ENCODE measurements at places on chromosomes 16 and 17.

GRCh38 chr17:62693616-62694409, 66.3 kb downstream of the MRC2 start:
- no peak for DNase-seq

GRCh38 chr16:56389554-56389953, 35.8 kb downstream of the AMFR start:
- no peak for DNase-seq

- DNase-seq = no peak
Observed at GRCh38 chr17:42676424-42677011, at the start of gene PLEKHH3. Gene PLEKHH3 (minus strand): TSS chr17:42676994. CDS start chr17:42676563, 431 bp downstream.

- DNase-seq = no peak
Observed at GRCh38 chr17:66330646-66331037, 28.2 kb downstream of the PRKCA start.

GRCh38 chr16:47687694-47688093, 226.6 kb downstream of the PHKB start:
- DNase-seq = no peak

- DNase-seq = peak; percentile 79
Observed at GRCh38 chr16:88977018-88977811, at the start of gene CBFA2T3. Gene CBFA2T3 (minus strand): TSS chr16:88977207. CDS start chr16:88976807, 400 bp downstream.

- no peak for DNase-seq
Observed at GRCh38 chr16:10880594-10881452, 3.8 kb downstream of the CIITA start.

GRCh38 chr16:87192452-87193073, 124.6 kb downstream of the C16orf95 start:
- no peak for DNase-seq

DNA sequence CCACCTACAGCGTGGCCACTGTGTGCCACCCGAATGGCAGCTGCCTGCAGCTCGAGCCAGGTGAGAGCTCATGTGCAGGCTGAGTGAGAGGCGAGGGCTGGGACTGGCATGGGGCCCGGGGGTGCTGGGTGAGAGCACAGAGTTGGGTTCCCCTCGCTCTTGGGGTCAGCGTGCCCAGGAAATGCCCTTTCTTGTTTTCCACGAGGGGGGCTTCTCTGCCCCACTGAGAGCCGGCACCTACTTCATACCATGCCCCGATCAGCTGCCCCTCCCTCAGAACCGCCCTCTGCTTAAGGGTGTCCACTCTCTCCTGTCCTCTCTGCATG, 10.1 kb downstream of the ACE start:
- no peak for DNase-seq

GRCh38 chr17:34299956-34300577, 14.5 kb downstream of the CCL11 start:
- DNase-seq = no peak

- no peak for DNase-seq
Observed at GRCh38 chr17:71494062-71494855, 626.6 kb upstream of the SOX9 start.

DNA sequence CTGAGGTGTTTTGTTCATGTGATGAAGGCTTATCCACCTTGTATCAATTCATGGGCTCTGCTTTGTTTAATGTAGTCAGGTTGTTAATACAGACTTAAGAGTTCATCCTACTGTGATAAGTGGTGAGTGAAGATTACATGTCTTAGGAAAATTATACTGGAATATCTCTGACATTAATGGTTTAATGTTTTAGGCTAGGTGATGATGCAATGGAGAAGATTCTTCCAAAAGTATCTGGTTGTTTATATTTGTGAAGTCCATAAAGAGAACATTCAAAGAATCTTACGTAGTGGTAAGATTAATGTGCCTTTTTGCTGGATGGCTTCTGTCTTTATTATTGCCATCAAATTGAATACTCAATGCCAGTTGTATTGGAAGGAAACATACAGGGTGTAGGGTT, 236.4 kb downstream of the BCAS3 start:
- DNase-seq = no peak

GRCh38 chr16:72639494-72639893, 408.4 kb downstream of the ZFHX3 start:
- no peak for DNase-seq

- DNase-seq = no peak
Observed at GRCh38 chr17:18377437-18378204, at the start of gene EVPLL. Gene EVPLL (plus strand): TSS chr17:18377778. CDS start chr17:18380938, 3,160 bp downstream.

DNA sequence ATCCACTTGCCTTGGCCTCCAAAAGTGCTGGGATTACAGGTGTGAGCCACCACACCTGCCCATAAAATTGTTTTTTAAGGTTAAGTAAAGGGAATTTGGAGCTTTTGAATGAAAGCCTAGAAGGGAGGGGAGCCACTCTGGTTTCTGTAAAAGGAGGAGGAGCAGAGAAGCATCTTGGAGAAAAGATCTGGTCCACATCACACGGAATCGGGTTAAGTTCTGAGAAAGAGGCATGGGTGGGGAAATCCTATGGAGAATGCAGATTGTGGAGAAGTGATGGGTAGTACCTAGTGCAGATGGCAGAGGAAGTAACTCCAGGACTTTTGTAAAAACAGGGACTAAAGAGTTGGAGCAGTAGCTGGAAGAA, 18.3 kb upstream of the CEP112 start:
- DNase-seq = no peak

GRCh38 chr17:16255481-16255921, 38.5 kb downstream of the PIGL start:
- DNase-seq = no peak

DNA sequence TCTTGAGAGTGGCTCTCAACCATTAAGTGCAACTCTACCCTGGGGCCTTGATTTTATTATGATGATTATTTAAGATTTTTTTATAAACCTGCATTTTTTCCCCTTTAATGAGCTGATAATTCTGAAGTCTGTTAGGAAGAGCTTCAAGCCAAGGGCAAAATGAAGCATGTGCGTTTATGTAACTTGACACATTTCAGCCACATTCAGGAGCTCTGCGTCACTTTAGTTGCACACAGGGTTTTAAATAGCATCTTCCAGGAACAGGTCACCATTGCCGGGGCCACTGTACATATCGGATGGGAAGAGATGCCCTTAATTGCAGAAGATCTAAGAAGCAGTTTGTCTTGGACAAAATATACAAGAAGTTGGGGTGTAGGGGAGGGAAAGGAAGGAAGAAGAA, 89.6 kb downstream of the BMERB1 start:
- DNase-seq = no peak

GRCh38 chr17:16442594-16443510, 27.5 kb downstream of the TRPV2 start:
- DNase-seq = no peak

GRCh38 chr16:588889-589657, 793 bp upstream of the RAB40C start:
- DNase-seq = peak; percentile 99

DNA sequence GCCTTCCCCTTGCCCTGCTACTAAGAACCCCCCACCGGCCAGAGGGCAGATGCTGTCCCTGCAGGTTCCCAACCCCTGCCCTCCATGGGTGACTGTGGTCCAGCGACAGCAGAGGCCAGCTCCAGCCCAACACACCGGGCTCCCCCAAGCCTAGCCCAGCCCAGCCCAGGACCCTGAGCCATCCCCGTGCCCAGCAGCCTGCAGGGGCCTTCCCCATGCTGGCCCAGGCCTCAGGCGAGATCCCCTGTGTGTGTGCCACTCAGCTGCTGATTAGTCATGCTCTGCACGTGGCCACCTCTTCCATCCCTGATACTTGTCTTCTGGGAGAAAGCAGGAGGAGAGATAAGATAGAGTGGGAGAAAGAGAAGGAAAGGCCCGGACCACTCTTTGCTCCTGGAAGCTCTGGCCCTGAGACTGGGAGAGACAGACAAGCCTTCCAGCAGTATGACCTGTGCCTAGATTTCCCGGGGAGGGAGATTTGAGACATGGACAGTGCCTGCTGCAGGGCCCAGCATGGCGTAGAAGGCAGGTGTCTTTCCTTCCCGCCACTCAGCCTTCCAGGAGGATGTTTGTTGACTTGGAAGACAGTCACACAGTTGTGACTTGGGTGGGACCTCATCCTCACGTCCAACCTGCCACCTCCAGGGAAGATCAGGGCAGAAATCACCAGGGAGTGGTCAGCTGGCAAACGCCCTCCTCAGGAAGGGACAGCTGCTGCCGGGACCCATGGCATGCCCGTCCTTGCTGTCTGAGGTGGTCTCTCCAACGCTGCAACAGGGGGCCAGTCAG, 41.3 kb upstream of the RASD1 start:
- no peak for DNase-seq

DNA sequence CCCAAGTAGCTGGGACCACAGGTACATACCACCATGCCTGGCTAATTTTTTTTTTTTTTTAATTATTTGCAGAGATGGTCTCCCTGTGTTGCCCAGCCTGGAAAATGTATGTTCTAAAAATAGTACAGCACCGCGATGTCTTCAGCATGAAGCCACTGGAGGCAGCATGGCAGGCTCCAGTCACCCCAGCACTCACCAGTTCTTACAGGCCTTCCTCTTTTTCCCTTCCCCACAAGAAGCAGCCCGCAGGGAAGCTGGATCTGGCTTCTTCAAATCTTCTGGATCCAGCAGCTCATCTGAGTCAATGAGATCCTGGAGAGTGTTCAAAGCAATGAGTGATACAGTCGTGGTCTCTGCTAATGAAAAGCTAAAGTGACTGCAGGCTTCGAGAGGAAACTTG, 16.2 kb downstream of the CIAPIN1 start:
- DNase-seq = no peak

GRCh38 chr16:5036228-5037156, 2.8 kb upstream of the NAGPA start:
- DNase-seq = no peak

DNA sequence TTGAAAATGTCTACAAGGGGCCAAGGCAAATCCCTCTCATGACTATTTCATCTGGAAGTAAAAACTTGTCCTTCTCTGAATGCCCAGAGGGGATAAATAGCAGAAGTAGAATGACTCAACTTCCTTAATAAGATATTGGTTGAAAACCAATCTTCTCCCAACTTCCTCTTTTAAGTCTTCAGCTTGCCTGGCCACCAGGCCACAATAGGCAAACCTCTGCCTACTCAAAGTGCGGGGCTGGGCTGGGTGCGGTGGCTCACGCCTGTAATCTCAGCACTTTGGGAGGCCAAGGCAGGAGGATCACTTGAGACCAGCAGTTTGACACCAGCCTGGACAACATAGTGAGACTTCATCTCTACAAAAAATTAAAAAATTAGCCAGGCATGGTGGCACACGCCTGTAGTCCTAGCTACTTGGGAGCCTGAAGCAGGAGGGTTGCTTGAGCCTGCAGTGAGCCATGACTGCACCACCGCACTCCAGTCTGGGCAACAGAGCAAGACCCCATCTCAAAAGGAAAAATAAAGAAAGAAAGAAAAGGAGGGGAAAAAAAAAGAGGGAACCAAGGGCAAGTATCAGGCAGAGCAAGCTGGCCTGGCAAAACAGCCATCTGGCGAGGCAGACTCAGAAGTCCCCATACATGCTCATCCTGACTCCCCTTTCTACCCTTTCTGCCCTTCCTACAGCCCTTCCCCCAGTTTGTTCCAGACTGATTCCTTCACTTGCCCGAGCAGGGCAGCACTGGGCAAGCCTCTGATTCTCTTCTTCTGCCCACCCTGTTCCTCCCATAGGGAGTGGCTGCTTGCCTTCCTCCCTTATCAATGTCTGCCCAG, 20.6 kb downstream of the MAP3K14 start:
- DNase-seq = no peak
